Mesenteric fat pad (tissue), 1 donor: ENCODE measurements at places on chromosomes 13 and 19.

DNA sequence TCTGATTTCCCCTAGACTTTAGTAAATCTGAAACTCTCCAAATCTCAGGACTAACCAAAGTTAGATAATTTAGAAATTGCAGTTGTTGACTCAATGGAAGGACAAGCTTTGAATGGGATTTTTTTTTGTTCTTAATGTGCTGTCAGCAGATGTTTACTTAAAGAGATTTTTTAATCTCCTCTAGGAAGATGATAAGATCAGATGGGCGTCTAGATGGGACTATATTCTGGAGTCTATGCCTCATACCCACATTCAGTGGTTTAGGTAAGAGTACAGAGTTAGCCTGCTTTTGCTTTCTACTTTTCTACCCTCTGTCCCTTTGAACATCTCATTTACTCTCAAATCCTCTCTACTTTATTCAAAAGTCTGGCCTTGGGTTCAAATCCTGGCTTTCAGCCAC lies 39.3 kb downstream of the TM9SF2 start:
- no peak for DNase-seq

- DNase-seq = no peak
Measured at GRCh38 chr13:43329702-43330101, 306.3 kb downstream of the DNAJC15 start.

- no peak for DNase-seq
Measured at GRCh38 chr13:27374126-27374613, 50.2 kb upstream of the GTF3A start.

- DNase-seq = no peak
Measured at GRCh38 chr19:19053508-19054314, 10.1 kb upstream of the SLC25A42 start.

DNA sequence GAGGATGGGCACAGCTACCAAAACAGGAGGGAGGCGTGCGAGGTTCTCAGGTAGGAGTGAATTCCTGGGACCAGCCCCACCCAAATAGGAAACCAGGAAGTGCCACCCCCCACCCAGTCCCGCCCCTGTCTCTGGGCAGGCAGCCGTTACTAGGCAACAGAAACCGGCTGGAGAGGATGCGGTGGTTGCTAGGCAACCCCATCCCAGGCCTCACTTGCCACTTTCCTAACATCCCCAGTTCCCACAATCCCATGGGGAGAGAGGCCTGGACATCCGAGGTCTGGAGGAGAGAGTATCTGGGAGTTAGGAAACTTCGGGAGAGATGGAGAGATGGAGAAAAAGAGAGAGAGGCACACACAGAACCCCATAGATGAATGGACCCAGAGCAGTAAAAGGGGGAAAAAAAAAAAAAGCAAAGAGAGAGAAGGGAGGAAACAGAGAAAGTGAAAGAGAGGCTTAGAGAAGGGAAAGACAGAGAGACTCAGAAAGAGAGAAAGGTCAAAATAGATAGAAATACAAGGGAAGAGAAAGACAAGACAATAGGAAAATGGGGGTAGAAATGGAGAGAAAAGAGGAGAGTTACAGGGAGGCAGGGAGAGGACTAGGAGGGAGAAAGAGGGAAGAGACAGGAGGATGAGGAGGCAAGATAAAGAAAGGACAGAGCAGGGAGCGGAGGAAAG lies 3.8 kb downstream of the GRIK5 start:
- no peak for DNase-seq

DNA sequence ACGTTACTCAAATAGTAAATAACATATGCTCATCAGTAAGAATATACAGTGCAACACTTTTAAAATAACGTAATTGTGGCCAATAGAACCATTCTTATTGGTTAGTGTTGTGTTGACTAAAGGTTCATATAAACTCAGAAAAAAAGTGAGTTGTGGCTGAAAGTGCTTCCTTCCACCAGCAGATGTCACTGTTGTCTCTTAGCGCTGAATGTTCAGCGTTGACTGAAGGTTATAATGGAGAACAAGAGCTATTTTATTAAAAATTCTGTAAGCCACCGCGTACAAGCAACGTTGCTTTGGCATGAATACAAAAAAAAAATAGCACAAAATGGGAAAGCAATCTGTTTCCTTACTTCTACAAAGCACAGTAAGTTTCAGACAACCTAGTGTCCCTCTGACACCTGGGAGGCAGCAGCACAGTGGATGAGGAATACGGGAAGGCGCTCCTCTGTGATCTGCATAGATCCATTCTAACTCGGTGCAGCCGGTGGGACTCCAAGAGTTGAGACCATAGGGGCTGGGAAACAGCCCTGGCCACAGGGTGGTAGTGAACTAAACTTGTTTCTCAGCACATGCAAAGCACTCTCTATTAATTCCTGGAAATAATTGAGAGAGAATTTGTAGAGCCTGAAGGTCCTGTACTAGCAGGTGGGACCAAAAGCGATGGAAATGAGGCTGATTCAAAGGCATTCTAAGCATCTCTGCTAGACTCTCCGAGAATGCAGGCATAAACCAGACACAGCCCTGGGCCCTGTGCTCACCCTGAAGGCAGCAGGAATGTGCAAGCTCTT lies 23.9 kb upstream of the OXGR1 start:
- DNase-seq = no peak

- no peak for DNase-seq
Measured at GRCh38 chr13:89925107-89925506, 1422.4 kb upstream of the MIR17HG start.

GRCh38 chr13:80604098-80604497 lies 263.2 kb upstream of the SPRY2 start:
- no peak for DNase-seq

DNA sequence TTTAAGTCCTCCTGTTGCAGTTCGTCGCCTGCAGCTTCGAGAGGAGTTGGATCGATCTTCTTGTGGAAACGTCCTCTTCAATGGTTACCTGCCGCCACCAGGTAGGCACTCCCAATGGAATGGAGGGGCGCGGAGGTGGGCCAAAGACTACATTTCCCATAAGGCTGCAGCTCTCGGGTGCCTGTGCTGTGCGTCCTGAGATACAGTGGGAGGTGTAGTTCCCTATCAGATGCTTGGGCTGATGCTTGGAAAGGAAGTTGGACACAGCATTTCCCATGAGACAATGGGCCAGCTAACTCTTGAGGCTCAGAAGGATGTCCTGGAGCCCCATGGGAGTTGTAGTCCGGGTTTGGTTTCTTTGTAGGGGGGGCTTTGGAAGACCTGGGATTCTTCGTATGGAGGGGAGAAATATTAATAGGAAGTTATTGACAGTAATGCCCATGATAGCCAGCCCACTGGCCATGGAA lies 1.8 kb downstream of the SHKBP1 start:
- DNase-seq = no peak

GRCh38 chr13:60957816-60958215 lies 457.8 kb downstream of the PCDH20 start:
- DNase-seq = no peak

- DNase-seq = no peak
Measured at GRCh38 chr19:4742723-4743646, 19.3 kb upstream of the DPP9 start.

GRCh38 chr19:16379521-16380313 lies 55.1 kb downstream of the KLF2 start:
- DNase-seq = no peak

DNA sequence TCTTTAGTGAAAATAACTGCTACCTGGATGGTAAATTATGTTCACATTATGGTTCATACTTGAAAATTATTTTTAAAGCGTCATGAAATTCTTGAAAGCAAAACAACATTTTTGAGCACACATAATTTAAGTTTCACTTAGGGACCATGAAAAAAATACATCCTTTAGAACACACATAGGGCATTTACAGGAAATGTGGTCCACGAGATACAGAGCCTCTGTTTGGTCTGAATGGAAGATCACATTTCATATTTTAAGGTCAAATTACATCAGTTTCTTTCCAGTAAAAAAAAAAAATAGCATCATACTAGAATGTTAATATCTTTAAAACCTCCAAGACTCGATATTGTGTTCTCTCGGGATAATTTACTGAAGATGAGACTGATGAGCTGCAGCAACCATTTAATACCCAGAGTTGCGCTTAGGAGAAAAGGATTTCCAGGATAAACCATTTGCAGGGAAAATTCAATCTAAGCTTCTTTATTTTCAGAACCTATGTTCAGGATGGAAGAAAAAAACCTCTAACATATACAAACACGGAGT lies 720.7 kb downstream of the DIAPH3 start:
- DNase-seq = no peak
